ENCODE measurements at places on chromosomes 12 and 14.

- DNase-seq: no peak
Observed at GRCh38 chr14:91368776-91369416, 48.7 kb downstream of the CCDC88C start.

GRCh38 chr12:116294454-116295165 lies 17.1 kb upstream of the MED13L start:
- DNase-seq: no peak

DNA sequence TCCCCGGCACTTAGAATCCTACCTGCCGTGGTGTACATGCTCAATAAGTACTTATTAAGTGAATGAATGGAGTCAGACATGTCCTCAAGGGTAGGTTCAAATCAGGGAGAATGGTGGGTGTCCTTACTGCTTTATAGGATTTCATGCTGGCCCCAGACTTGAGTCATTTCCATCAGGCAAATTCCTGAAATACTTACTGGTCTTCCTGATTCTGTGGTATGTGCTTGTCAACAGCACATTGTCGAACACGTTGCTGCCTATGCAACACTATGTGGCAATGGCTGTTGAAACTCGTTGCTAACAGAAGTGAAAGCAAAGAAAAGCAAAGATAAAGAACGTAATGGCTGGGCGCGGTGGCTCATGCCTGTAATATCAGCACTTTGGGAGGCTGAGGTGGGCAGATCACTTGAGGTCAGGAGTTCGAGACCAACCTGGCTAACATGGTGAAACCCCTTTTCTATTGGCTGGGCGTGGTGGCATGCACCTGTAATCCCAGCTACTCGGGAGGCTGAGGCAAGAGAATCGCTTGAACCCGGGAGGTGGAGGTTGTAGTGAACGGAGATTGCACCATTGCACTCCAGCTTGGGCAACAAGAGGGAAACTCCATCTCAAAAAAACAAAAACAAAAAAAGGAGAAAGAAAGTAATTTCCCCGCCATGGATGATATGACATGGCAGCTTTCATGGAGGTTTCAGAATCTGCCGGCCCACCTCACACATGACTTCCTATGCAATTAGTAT lies 214.9 kb downstream of the ZFP36L1 start:
- DNase-seq: peak; percentile 97

DNA sequence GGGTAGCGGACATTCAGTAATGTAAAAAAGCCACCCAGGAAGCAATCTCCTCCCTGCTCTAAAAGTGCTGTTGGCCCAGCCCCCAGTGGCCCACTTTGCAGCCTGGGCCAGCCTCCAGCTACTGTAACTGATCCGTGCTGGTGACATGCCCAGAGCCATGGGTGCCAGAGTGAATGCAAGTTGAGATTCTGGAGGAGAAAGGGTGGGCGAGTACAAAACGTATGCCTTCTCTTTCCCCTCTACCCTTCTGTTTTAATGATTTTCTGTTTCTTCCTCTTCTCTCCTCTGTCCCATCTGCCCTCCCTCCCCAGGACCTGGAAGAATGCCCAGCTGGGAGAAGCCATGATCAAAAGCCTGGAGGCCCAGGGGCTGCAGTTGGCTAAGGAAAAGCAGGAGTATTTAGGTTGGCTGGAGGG lies 16.9 kb downstream of the PLEKHD1 start:
- peak; percentile 32 for DNase-seq

- DNase-seq: peak; percentile 29
Observed at GRCh38 chr12:94145191-94145983, 3.0 kb upstream of the PLXNC1 start.

- DNase-seq: no peak
Observed at GRCh38 chr12:103865151-103865730, 24.2 kb upstream of the NT5DC3 start.

DNA sequence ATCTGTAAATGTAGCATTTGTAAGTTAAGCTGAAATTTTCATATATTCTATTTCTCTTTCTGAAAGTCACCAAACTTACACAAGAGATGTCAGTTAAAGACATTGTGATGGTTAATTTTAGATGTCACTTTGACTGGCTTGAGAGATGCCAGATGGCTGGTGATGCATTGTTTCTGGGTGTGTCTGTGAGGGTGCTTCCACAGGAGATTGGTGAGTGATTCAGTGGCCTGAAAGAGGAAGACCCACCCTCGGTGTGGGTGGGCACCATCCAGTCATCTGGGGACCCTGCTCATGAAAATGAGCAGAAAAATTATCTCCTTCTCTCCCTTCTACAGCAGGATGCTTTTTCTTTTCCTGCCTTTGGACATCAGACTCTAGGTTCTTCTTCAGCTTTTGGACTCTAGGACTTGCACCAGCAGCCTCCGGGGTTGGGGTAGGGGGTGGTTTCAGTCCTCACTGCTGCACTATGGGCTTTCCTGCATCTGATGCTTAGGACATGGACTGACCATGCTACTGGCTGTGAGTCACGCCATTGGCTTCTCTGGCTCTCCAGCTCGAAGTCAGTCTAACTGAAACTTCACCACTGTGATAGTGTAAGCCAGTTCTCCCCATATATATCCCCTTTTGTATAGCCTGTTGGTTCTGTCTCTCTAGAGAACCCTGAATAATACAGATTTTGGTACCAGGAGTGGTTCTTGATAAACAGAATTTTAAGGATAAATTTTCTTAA lies 20.9 kb downstream of the PDE6H start:
- DNase-seq: peak; percentile 73

- no peak for DNase-seq
Observed at GRCh38 chr14:102967506-102967795, 45.0 kb downstream of the AMN start.

DNA sequence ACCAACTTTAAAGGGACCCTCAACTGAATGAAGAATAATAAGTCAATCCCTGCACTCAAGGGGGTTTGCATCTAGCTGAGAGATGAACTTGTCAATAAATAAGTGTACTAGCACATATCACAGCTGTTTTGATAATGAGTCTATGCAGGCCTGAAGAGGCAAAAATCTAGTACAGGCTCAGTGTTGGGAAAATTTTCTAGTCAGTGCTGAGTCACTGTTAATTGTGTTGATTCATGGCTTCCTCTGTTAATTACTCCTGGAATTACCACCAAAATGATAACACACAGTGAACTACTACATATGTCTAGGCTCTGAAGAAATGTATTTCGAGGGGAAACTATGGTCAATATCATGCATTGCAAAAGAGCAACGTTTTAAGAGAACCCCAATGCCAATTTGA lies 18.9 kb downstream of the SNRPF start:
- DNase-seq: no peak

DNA sequence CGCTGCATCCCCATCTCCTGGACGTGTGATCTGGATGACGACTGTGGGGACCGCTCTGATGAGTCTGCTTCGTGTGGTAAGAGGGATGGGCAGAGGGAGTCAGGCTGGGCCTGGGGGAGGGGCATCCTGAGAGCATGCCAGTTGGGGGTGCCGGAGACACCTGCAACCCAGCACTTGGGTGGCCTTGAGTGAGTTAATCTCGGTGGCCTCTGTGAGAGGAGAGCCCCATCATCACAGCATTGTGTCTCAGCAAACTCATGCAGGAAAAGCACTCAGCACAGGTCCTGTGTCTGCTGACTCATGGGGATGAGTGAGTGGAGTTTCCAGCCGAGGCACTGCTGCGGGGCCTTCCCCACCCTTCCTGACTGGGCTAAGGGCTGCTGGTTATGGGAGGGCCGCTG lies 19.6 kb upstream of the LRP1-AS start:
- DNase-seq: peak; percentile 59

GRCh38 chr12:97276661-97277429 lies 185.8 kb upstream of the RMST start:
- no peak for DNase-seq

DNA sequence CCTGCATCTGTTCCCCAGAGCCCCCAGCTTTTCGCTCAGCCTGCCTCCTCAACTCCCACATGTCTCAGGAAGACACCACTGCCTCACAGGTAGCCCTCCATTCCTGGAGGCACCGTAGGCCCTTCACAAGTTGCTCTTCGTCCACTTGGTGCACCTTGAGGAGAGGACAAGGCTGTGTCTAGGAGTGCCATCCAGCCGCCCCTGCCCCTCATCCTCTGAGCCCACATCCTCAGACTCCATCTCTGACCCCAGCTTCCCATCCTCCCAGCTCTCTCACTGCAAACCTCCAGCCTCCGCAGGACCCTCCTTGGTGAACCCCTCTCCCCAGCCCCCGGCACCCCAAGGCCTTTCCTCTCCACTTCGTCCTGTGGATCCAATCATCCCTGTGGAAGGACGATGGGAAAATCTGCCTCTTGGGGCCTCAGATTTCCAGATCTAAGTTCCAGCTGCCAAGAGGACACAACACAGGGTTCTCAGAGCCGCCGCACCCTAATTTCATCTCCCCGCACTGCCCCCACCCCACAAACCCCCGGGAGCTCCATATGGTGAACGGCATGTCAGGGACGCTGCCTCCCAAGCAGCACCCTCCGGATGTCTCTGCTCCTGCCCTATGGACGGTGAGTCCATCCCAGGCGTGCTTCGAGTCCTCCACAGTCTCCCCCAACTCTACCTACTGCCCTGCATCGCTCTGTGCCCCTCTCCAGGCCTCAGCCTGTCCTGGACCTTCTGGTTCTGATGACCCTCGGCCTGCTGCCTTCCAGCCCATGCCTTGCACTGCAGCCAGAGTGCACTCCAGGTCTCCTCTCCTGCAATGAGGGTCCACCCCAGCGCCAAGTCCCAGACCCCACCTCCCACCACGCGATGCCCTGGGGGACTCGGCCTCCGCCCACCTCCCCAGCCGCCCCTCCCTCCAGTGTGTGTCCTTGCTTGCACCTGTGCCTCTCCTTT lies 314.1 kb upstream of the DIO3 start:
- no peak for DNase-seq

- no peak for DNase-seq
Observed at GRCh38 chr14:90458536-90458935, 61.7 kb downstream of the CALM1 start.

DNA sequence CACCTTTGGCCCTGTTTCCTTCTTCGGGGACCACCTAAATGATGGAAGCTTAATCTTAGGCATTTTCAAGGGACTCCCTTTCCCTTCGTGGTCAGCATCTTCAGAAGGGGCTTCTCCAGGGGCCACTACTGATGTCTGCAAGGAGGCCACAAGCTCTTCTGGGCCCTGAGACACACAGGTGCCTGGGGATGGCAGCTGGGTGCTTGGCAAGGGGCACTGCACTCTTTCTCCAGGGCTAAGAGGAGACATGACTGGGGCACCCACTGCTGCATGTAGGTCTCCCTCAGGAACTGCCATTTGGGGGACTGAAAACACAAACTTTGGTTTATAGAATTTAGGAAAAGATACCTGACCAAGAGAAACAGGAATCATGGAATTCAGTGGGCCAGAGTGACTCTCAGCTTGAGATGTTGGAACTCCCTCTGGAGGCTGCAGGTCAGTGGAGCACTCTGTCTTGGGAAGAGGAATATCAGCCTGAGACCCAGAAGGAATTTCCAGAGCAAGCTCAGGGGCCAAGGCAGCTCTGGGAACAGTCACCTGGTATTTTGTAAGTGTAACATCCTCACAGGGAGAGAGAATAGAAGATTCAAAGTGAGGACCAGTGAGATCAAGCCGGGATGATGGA lies 16.0 kb downstream of the PLD4 start:
- DNase-seq: no peak

DNA sequence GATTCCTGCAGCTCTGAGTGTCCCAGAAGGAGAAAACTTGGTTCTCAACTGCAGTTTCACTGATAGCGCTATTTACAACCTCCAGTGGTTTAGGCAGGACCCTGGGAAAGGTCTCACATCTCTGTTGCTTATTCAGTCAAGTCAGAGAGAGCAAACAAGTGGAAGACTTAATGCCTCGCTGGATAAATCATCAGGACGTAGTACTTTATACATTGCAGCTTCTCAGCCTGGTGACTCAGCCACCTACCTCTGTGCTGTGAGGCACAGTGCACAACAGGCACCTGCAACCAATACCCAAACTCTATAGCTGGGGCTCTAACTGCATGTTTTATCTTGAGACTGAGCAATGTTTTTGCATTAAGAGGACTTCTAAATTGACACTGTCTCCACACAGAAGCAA lies 379.2 kb upstream of the OR4E1 start:
- DNase-seq: no peak

- DNase-seq: no peak
Observed at GRCh38 chr12:9710584-9711375, 22.1 kb downstream of the CLECL1 start.

- no peak for DNase-seq
Observed at GRCh38 chr14:100804138-100804537, 21.8 kb upstream of the MEG3 start.

DNA sequence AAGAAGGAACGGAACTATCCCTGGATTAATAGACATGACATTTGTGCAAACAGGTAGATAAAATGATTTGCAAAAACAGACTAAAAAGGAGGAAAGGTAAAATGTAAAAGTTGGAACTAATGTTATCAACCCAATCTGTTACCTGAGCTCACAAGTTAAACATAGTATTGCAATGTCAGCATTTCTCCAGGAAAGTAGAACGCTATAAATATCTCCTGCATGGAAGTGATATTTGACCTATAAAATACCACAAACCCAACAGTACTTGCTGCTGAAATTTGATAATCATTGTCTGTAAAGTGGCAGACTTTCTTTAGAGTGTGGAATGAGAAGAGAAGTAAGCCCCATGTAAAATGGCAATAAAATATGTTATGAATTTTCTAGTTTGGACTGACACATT lies 1435.7 kb downstream of the LRFN5 start:
- DNase-seq: no peak

GRCh38 chr12:100672075-100672592 lies 98.7 kb downstream of the GAS2L3 start:
- DNase-seq: no peak

- no peak for DNase-seq
Observed at GRCh38 chr12:113910751-113911272, 55.3 kb downstream of the RBM19 start.

- DNase-seq: no peak
Observed at GRCh38 chr12:45148619-45149018, 67.3 kb upstream of the ANO6 start.

DNA sequence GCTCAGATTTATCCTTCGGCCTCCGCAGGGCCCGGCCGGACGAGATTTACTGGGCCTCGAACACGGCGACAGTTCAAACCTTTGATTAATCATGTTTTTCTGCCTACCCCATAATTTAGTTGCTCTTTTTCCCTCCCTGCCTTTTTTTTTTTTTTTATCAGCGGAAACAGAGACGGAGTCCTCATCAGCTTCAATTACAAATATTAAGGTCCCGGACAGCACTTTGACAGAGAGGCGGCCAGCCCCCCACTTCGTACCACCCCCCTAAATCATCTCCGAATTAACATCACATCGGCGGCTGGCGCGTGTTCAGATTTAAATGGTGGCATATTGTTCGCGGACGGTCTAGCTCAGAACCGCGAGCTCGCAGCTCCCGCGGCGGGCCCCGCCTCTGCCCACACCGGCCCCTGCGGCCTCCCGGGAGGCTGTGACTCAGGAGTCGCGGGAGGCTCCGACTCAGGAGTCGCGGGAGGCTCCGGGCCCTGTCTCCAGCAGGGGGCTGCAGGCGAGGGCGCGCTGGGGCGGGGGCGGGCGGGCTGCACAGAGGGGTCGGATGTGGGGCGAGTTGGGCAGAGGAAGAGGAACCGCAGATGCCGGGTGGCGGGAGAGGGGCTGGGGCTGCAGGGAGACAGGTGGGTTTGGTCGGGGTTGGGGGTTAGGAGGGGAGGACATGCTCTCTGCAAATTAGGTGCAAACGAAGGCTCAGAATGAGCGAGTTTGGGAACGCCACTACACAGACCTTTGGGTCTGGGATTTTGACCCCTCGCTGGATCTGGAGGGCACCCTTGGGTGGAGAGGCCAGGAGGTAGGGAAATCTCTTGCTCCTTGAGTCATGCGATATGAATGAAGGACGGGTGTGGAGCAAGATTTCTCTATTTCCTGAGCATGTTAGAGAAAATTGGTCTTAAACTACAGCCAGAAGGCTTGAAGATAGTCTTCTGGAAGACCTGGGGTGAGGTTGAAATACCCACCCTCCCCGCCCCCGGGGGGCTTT lies 19.6 kb upstream of the ATP5MC2 start:
- peak; percentile 69 for DNase-seq

GRCh38 chr14:21795456-21795855 lies 121.8 kb upstream of the OR4E1 start:
- no peak for DNase-seq
